Hematopoietic multipotent progenitor cell (in vitro differentiated cells): ENCODE measurements at places on chromosomes 6 and 20.

GRCh38 chr20:10649797-10650160 is 24.0 kb downstream of the JAG1 start:
- no peak for DNase-seq

GRCh38 chr20:46144432-46145025 is 26.4 kb downstream of the CD40 start:
- no peak for DNase-seq

DNA sequence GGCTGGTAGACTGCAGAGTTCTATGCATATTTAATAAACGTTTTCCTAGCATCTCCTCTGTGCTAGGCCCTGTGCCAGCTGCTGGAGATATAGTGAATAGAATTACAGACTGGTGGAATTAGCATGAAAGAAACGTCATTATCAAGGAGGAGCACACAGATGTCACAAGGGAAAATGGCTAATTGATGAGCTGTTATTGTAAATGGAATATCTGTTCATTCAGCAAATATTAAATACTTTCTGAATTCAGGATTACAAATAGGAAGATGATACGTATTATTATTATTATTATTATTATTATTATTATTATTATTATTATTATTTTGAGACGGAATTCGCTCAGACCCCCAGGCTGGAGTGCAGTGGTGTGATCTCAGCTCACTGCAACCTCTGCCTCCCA is 1.2 kb downstream of the AAR2 start:
- DNase-seq, result no peak

DNA sequence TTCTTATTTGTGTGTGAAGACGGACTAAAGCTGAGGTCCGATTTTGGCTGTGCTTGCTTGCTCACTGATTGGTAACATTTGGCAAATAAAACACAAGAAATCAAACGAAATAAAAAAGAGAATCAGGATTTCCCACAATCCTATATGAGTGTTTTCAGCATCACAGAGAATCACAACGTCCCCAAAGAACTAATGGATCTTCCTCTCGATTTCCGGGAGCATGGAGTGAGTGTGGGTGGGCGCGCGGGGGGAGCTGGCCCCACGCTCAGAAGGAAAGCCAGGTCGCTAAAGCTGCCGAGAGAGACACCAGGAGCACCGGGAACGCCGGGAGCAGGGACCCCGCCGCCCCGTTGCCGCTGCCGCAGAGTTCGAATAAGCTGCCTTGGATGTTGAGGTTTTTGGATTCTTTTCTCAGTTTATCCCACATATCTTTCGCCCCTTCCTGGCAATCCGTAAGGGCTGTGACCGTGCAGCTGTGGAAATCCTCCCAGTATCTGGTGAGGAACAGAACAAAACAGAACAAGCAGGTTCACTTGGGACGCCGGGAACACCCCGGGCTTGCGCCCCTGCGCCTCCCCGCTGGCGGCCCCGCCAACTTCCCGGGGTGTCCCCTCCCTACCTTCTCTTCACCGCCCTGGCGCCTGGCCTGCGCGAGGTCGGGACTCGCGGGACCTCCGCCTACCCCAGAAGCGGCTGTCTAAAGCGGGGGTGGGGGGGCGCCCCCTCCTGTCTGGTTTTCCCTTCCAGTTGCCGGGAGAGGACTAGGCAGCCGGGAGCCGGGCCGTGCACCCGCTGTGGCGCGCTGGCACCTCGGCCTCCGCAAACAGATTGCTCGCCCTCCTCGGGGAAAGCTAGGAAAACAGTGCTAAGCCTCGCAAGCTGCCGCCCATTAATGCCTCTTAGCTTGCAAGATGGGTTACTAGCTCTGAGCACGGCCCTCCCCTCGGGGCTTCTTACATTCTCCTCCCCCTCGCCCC is 7.7 kb downstream of the NRN1 start:
- DNase-seq, result peak; percentile 24

DNA sequence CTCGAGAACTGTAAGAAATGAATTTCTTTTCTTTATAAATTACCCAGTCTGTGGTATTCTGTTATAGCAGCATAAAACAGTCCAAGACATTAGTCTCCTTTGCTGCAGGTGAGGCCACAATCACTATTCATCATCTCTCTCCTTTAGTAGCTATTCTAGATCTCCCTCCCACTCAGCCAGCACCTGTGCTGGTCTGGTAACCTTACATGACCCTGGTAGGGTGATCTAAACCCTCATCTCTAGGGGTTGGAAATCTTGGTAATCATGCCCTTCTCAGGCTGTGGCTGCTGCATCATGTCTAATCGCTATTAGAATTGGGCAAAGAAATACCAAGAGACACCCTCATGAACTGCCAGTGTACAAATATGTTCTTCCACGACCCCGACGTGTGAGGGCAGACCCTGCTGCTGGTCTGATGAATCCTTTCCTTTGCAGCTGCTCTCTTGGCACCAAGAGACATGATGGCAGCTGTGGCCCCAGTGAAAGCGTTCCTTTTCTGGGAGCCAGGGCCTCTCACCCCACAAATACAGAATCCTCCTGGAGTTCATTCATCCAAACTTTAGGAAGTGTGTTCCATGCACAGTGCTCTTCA is 23.0 kb upstream of the IGF2R start:
- no peak for DNase-seq

- peak; percentile 30 for DNase-seq
These were observed 75.4 kb downstream of the GRM4 start for GRCh38 chr6:34070315-34071135.
